ENCODE measurements at places on chromosomes 6 and 20. TPM values are rescaled to one million over a fixed set of nuclear protein-coding genes. Genes with fewer than 3 reads are reported as not detected.

GRCh38 chr6:139149383-139149782, 14.5 kb downstream of the HECA start:
- no peaks in the 10 kb centered on the region for H3K36me3 ChIP-seq
- peak overlapping the region; percentile 89 for H3K27ac ChIP-seq
- no peaks in the 10 kb centered on the region for H3K27me3 ChIP-seq
- peak overlapping the region; percentile 47 for H3K4me3 ChIP-seq
- H3K4me1 ChIP-seq, result peaks cover 81% of the 10 kb centered on the region
- DNase-seq, result no peak

GRCh38 chr6:16106991-16107787, 21.7 kb upstream of the MYLIP start:
- DNase-seq, result no peak
- no peaks in the 10 kb centered on the region for H3K36me3 ChIP-seq
- H3K27me3 ChIP-seq, result no peaks in the 10 kb centered on the region
- H3K27ac ChIP-seq, result no peak overlapping the region
- H3K4me3 ChIP-seq, result no peak overlapping the region

DNA sequence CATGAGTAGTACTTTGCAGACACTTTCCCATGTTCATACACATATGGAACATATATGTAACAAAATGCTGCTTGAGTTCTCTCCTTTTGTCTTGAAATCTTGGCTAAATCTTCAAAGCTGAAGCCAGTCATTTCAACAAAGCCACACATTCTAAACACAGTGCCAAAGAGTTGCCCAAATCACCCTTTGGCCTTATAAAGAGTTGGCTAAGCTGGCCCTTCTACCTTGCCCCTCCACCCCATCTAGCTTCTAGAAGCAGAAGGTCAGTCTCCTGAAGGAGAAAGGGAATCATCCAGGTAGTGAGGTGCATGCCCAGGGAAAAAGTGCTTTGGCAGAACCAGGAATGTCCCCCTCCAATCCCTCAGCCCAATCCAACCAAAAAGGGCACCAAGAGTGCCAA, 58.3 kb downstream of the ALDH8A1 start:
- no peaks in the 10 kb centered on the region for H3K27me3 ChIP-seq
- no peaks in the 10 kb centered on the region for H3K36me3 ChIP-seq
- H3K4me3 ChIP-seq, result no peak overlapping the region
- no peak for DNase-seq
- peaks cover 16% of the 10 kb centered on the region for H3K4me1 ChIP-seq
- no peak overlapping the region for H3K27ac ChIP-seq

- H3K27ac ChIP-seq, result no peak overlapping the region
- no peaks in the 10 kb centered on the region for H3K27me3 ChIP-seq
- H3K4me1 ChIP-seq, result no peaks in the 10 kb centered on the region
- peak; percentile 75 for DNase-seq
- no peak overlapping the region for H3K4me3 ChIP-seq
Measured at GRCh38 chr6:14046476-14047068, 71.0 kb upstream of the CD83 start.

- H3K4me3 ChIP-seq, result no peak overlapping the region
- H3K27me3 ChIP-seq, result no peaks in the 10 kb centered on the region
Measured at GRCh38 chr6:86251106-86251505, 608.4 kb upstream of the SYNCRIP start.

DNA sequence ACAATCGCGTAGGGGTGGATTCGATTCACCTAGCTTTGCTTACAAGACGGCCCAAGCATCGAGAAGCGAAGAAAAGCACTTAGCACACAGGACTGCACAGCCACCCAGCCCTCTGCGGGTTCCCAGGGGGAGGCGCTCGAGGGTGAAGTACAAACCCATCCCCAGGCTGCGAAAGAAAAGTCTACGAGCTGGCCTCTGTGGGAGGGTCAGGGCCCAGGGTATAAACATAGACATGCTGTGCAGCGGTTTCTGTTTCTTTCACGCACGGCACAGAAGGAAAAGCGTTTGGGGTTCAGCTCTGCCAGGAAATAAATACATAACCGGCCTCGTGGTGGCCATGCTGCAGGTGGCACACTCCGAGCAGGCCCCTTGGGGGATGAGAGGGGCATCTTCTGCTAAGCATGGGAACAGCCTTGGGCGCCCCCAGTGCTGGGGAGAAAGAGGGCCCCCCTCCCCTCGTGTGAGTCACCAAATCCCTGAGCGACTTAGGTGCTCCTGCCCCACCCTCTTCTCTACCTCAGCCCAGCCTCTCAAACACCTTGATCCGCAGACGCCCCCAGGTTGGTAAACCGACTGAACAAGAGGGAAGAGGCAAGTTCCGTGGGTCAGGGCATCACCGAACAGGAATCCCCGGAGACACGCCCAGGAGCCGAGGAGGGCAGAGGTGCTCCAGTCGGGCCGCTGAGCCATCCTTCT, 91.6 kb upstream of the RIPOR2 start:
- peak; percentile 96 for DNase-seq
- peaks cover 58% of the 10 kb centered on the region for H3K4me1 ChIP-seq
- H3K27ac ChIP-seq, result peak overlapping the region; percentile 96
- H3K36me3 ChIP-seq, result peaks cover 10% of the 10 kb centered on the region

GRCh38 chr6:33154349-33154748, 37.9 kb downstream of the COL11A2 start:
- no peak for DNase-seq
- no peaks in the 10 kb centered on the region for H3K27me3 ChIP-seq
- no peaks in the 10 kb centered on the region for H3K4me1 ChIP-seq
- no peak overlapping the region for H3K4me3 ChIP-seq

WFDC12 gene
- total RNA-seq, result not detected
